ENCODE measurements at places on chromosomes 7 and 10.

DNA sequence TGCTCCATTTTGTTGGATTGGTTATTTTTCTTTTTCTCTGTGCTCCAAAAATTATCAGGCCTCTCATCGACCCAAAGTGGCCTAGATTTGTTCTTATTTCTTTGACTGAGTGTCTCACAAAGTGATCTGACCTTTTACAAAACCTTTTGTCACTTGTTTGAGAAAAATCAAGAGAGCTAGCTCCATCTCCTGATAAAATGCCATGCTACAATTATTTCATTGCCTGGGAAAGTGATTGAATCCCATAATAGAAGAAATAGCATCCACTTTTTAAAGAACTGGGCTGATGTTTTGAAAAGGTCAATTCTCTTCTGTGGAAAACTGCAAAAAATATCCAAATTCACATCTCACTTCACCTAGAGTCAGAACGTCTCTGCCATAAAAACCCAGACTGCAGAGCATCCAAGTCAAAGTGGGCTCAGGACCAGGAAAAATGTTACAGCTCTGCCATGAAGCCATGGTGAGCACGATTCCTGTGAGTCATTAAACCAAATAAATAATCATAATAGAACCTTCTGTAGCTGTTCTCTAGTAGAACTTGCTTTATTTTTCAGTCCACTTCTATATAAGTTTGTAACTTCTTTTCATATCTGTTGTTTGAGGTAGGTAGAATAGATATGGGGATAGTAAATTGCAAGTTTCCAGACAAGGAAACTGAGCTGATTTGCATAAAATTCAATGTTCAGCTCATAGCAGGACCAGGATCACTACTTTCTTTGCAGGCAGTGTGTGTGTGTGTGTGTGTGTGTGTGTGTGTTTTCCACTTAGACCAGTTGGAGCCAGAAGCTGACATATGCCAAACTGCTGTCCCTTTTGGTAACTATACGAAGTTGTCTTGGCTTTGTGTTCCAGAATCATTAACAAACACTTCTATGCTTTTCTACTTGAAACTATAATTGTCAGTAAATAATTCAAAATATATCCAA is 632.5 kb upstream of the ANKRD30A start:
- DNase-seq = no peak

- no peak for DNase-seq
Observed at GRCh38 chr10:122029499-122030199, 40.7 kb downstream of the TACC2 start.

GRCh38 chr7:34438436-34438835 is 219.6 kb upstream of the NPSR1 start:
- no peak for DNase-seq

GRCh38 chr10:28077889-28078288 is 79.0 kb upstream of the ODAD2 start:
- no peak for DNase-seq

DNA sequence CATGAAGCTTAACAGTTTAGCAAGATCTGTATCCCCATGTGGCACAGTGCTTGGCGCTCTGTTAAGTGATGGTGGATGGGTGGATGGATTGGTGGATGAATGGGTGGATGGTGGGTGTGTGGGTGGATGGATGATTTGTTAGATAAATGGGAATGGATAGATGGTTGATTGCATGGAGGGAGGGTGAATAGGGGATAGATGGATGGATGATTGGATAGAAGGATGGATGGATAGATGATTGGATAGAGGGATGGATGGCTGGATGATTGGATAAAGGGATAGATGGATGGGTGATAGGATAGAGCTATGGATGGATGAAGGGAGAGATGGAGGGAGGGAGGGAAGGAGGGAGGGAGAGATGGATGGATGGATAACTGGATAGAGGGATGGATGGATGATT is 229.7 kb downstream of the CUX1 start:
- DNase-seq = no peak
